Hepatocyte (in vitro differentiated cells): ENCODE measurements at places on chromosomes 13 and 19. TPM values are rescaled to one million over a fixed set of nuclear protein-coding genes. Genes with fewer than 3 reads are reported as not detected.

The FNDC3A gene
- total RNA-seq, result 62.0 and 73.5 TPM in 2 replicates

The ZNF223 gene
- total RNA-seq, result 12.9 and 14.3 TPM in 2 replicates

DNA sequence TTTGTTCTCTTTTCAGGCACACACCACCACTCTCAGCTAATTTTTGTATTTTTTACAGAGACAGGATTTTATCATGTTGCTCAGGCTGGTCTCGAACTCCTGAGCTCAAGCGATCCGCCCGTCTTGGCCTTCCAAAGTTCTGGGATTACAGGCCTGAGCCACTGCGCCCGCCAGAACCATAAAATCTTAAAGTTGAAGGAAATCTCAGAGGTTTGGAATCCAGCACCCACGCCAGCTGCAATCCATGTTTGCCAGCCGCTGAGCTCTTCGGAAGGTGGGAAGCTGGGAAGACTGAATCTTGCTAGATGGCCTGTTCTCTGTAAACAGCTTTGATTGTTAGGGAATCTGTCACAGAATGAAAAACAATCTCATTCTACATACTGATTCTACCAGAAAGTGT is 38.5 kb downstream of the SPATA13 start:
- DNase-seq, result no peak
- H3K4me1 ChIP-seq, result peaks cover 5% of the 10 kb centered on the region
- H3K4me3 ChIP-seq, result no peak overlapping the region
- H3K27me3 ChIP-seq, result no peaks in the 10 kb centered on the region
- no peak overlapping the region for H3K27ac ChIP-seq
- H3K36me3 ChIP-seq, result no peaks in the 10 kb centered on the region

DNA sequence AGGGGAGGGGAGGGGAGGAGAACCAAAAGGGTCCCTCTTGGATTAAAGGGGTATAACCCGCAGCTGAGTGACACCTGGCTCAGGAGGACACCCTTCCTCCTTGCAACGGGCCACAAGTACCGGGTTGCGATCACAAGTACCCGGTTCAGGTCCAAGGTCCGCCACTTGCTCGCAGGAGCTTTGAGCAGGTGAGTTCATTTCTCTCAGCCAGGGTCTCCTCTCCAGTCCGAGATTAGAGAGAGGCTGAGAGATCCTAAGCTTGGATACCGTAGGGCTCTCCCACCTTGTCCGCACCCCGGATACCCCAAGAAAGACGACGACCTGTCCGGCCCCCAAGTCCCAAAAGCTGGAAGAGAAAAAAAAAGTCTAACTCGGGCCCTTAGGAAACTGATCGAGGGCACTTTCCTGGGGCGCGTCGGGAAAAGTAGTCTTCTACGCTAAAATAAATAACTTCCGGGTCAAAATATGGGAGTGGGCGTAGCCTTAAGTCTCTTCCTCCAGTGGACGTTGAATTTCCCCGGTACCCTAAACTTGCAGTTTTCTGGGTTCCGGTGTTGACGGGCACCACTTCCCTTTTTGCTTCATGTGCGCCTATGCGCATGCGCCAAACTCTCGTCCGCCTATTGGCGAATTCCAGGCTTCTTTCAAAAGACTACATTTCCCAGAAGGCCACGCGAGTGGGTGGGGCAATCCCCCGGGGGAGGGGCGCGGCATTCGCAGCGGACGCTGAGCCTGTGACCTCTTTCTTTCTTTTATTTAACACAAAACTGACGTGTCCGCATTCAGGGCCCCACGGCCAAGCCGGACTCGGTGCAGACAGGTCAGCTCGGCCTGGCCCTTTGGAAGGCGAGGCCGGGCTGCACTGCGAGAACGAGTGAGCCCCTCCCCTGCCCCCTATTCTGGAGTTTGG is 4.4 kb downstream of the C19orf67 start:
- peak overlapping the region; percentile 85 for H3K27ac ChIP-seq
- H3K4me1 ChIP-seq, result peaks cover 11% of the 10 kb centered on the region
- peak overlapping the region; percentile 49 for H3K4me3 ChIP-seq
- H3K36me3 ChIP-seq, result no peaks in the 10 kb centered on the region
- H3K27me3 ChIP-seq, result no peaks in the 10 kb centered on the region

DNA sequence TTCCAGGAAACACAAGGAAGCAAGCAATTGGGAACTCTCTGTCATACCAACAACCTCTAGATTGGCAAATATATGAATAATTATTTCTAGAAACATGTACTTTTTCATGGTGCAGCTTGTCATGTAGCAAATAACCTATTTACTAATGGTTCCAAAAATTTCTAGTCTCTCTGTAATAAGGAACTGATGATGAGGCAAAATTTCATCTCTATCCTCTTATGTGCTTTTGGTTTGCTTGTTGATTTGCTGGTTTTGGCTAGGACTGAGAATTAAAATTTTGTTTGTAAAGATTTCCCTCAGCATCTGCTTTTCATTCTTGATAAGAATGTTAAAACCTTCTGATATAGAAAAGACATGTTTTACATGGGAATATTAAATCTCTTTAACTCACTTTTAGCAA is 123.2 kb upstream of the UFM1 start:
- no peak overlapping the region for H3K27ac ChIP-seq
- H3K36me3 ChIP-seq, result no peaks in the 10 kb centered on the region
- no peak overlapping the region for H3K4me3 ChIP-seq
- H3K4me1 ChIP-seq, result no peaks in the 10 kb centered on the region
- no peak for DNase-seq
- no peaks in the 10 kb centered on the region for H3K27me3 ChIP-seq

- H3K4me1 ChIP-seq, result no peaks in the 10 kb centered on the region
- H3K27ac ChIP-seq, result no peak overlapping the region
- H3K27me3 ChIP-seq, result no peaks in the 10 kb centered on the region
- H3K4me3 ChIP-seq, result no peak overlapping the region
These were observed 8.9 kb upstream of the CYP4F3 start for GRCh38 chr19:15631817-15632216.

The ADGRE1 gene
- not detected in 2 replicates for total RNA-seq

GRCh38 chr13:53719281-53719680 is 690.7 kb downstream of the OLFM4 start:
- no peak for DNase-seq
- H3K4me3 ChIP-seq, result no peak overlapping the region
- no peaks in the 10 kb centered on the region for H3K27me3 ChIP-seq
- H3K27ac ChIP-seq, result no peak overlapping the region
- H3K4me1 ChIP-seq, result no peaks in the 10 kb centered on the region

The N4BP2L1 gene
- total RNA-seq, result 5.2 and 7.1 TPM in 2 replicates

DNA sequence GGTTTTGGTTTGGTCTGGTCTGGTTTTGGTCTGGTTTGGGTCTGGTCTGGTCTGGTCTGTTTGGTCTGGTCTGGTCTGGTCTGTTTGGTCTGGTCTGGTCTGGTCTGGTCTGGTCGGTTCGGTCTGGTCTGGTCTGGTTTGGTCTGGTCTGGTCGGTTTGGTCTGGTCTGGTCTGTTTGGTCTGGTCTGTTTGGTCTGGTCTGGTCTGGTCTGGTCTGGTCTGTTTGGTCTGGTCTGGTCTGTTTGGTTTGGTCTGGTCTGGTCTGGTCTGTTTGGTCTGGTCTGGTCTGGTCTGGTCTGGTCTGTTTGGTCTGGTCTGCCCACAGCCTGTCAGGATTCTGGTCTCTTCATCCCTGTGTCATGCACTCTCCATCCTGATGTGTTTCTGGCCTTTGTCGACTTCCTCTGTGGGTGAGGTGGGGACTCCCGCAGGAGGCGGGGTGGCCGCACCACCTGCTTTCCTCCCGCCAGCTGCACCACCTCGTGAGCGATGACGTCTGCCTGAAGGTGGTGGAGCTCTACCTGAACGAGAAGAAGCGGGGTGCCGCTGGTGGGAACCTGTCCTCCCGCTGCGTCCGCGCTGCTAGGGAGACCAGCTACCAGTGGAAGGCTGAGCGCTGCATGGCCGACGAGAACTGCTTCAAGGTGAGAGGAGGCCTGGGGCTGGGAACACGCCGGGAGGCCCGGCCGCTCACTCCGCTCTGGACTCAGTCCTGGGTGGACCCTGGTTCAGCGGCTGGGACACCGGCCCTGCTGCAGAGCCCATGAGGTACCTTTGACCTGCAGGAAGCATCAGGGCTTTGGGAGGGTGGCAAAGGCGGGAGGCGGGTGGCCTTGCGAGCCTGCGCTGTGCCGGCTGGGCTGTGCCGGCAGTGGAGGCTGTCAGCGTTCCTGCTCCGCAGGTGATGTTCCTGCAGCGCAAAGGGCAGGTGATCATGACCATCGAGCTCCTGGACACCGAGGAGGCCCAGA is 12.9 kb upstream of the F2RL3 start:
- DNase-seq, result no peak
- H3K27me3 ChIP-seq, result no peaks in the 10 kb centered on the region
- H3K36me3 ChIP-seq, result no peaks in the 10 kb centered on the region
- no peak overlapping the region for H3K27ac ChIP-seq
- H3K4me3 ChIP-seq, result no peak overlapping the region

GRCh38 chr19:47104680-47105079 is 8.9 kb downstream of the ZC3H4 start:
- H3K27me3 ChIP-seq, result no peaks in the 10 kb centered on the region
- no peak overlapping the region for H3K4me3 ChIP-seq
- H3K36me3 ChIP-seq, result no peaks in the 10 kb centered on the region
- DNase-seq, result no peak

DNA sequence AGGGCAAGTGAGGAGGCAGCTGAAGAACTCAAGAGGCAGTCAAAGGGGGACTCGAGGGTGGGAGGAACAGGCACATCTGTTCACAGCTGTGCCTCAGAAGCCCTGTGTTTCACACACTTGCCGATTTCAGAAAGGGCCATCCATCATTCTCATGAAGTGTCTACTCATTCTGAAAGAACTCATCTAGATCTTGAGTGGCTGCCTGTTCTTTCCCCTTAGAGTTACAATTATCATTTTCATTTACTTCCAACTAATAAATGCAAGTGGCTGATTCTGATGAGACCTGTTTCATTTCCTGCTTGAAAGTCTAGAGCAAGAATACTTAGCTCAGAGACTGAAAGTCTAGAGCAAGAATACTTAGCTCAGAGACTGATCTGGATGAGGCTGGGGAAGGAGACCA is 1145.1 kb downstream of the UQCRFS1 start:
- no peak overlapping the region for H3K4me3 ChIP-seq
- H3K36me3 ChIP-seq, result no peaks in the 10 kb centered on the region
- H3K27me3 ChIP-seq, result no peaks in the 10 kb centered on the region
- DNase-seq, result no peak
- no peaks in the 10 kb centered on the region for H3K4me1 ChIP-seq

DNA sequence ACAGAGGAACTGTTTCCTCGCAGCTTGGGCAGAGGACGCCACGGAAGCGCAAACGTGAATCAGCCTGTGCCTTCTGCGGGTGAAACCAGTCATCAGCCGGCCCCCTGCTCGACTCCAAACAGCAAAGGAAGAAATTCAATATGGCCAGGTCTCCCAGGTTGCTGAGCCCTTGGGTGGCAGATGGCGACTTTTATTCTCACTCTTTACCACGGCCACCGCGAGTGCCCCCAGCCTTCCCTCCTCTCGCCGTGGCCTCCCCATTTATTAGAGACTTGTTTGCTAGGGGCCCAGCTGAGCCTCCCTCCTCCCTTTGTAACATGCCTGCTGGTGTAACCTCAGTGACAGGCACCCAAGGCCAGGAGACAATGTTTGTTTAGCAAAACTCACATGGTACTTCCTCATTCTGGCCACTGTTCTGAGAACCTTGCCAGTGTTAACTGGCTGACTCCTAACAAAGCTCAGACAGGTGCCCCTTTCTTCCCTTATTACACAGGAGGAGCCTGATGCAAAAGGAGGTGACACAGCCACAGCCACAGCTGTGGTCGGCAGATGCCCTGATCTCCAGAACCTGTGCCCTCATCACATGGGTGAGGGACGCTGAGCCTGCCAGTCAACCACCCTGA is 5.8 kb downstream of the RAB20 start:
- peak overlapping the region; percentile 94 for H3K27ac ChIP-seq
- no peak overlapping the region for H3K4me3 ChIP-seq
- no peaks in the 10 kb centered on the region for H3K27me3 ChIP-seq
- no peaks in the 10 kb centered on the region for H3K36me3 ChIP-seq
- DNase-seq, result peak; percentile 56

DNA sequence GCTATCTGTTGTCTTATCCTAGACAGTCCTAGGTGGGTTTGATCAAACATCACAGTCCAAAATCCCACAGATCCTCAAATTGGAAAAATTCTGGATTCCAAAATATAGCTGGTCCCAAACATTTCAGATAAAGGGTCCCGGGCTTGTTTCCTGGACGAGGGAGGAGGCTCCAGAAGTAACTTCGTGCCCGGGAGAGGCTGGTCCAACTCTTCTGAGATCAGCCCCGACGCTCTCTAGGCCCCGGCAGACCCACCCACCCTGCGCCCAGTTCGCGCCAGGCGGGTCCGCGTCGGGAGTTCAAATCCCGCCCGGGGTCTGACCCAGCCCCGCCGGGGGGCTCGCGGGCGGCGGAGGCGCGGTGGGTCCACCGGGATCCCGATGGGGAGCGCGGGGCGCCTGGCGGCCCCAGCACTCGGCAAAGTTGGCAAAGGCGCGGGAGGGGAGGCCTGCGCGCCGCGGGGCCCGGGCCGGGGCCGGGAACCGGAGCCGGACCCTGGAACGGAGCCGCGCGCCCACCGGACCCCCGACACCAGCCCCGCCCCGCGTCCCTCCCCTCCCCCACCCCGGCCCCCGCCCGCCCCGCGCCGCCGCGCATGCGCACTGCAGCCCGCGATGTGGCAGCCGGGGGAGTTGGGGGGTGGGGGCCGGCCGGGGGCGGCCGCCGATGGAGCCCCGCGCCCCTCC is 513 bp downstream of the MIER2 start:
- peak overlapping the region; percentile 99 for H3K4me3 ChIP-seq
- H3K27ac ChIP-seq, result peak overlapping the region; percentile 80
- no peaks in the 10 kb centered on the region for H3K27me3 ChIP-seq
- DNase-seq, result peak; percentile 64

DNA sequence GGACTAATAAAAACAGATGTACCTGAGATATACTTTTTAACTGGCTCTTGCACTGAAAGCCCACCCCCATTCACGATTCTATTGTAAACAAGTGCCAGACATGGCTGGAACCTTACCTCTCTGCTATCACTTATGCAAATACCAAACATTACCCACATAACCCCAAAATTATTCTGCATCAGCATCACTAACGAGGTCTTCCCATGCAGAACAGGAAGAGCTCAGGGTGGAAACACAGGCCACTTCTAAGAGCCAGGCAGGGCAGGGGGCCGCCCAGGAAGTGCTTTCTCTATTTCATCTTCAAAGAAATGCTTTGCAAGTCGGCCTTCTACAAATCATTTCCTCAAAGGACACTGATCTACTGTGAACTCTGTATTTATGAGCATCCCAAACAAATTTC is 7.3 kb downstream of the IRS2 start:
- H3K27me3 ChIP-seq, result no peaks in the 10 kb centered on the region
- H3K27ac ChIP-seq, result peak overlapping the region; percentile 1
- DNase-seq, result no peak

GRCh38 chr13:53873558-53873957 is 844.9 kb downstream of the OLFM4 start:
- no peak overlapping the region for H3K27ac ChIP-seq
- no peaks in the 10 kb centered on the region for H3K4me1 ChIP-seq
- no peaks in the 10 kb centered on the region for H3K36me3 ChIP-seq

GRCh38 chr19:8361921-8362793 is 1.8 kb upstream of the ANGPTL4 start:
- H3K27me3 ChIP-seq, result peaks cover 5% of the 10 kb centered on the region
- H3K36me3 ChIP-seq, result no peaks in the 10 kb centered on the region
- no peak overlapping the region for H3K4me3 ChIP-seq
- peaks cover 18% of the 10 kb centered on the region for H3K4me1 ChIP-seq
- peak; percentile 90 for DNase-seq
- H3K27ac ChIP-seq, result peak overlapping the region; percentile 72
